D721Med (cell line): ENCODE measurements at places on chromosomes 1 and 21.

DNA sequence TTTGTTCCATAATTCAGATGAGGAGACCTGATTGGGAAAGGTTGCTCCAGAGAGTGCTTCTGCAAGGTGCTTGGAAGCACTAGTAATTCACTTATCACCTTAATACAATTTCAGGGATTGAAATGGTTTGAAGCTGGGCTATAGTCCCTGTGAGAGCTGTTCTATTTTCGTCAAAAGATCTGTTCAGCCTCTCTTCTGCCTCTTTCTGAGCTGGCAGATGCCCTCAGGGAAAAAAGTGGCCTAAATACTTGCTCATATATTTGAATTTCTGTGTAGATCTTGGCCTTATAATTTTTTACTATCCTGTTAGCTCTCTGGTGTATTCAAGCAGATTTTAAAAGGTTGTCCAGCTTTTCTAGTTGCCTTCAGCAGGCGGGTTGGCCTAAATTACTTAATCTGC, 22.3 kb downstream of the C1orf146 start:
- DNase-seq: no peak

- no peak for DNase-seq
These were observed 34.7 kb downstream of the STYXL2 start for GRCh38 chr1:167128261-167129227.

GRCh38 chr1:27009601-27010197, 3.0 kb downstream of the TENT5B start:
- DNase-seq: no peak

DNA sequence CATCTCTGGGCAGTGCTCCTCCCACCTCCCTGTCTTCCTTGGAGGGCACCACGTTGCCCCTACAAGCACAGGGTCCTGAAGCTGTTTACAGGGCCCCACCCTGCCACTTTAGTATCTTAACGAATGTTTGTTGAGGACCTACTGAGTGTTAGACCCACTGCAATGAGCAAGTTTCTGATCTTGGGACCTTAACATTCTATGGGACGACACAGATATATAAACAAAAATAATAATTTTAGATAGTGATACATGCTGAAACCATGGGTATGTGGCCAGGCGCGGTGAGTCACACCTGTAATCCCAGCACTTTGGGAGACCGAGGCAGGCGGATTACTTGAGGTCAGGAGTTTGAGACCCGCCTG, 10.1 kb downstream of the ENTREP3 start:
- no peak for DNase-seq

DNA sequence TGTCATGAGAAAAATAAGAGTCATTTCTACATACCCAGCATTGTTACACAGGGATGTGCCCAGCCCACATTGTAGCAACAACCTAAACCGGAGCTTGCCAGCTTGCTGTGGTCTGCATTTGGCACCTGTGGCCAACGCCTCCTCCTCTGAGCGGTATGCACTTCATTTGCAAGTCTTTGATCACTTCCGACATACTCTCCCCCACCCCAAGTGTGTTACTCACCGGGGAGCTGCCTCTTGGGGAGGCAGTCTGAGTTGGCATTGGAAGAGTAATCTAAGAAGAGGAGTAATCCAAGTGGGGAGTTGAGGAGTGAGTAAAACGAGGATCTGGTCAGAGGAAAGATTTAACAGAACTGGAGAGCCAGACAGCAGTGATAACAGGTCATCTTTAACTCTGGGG, 3.8 kb downstream of the BCL9 start:
- no peak for DNase-seq

GRCh38 chr1:169484101-169484500, 1.6 kb downstream of the SLC19A2 start:
- no peak for DNase-seq

DNA sequence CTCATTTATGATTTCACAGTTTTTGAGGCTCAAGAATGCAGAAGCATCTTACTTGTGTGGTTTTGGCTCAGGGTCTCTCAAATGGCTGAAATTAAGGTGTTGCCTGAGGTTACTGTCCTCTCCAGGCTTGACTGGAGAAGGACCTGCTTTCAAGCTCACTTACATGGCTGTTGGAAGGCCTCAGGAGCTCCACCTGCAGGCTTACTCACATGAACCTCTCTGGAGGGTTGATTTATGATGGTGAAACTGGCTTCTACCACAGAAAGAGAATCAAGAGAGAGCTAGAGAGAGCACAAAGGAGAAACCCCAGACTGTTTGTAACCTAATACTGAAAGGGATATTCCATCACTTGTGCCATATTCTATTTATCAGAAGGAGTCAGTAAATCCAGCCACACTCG, 6.2 kb upstream of the KCNK2 start:
- DNase-seq: no peak

DNA sequence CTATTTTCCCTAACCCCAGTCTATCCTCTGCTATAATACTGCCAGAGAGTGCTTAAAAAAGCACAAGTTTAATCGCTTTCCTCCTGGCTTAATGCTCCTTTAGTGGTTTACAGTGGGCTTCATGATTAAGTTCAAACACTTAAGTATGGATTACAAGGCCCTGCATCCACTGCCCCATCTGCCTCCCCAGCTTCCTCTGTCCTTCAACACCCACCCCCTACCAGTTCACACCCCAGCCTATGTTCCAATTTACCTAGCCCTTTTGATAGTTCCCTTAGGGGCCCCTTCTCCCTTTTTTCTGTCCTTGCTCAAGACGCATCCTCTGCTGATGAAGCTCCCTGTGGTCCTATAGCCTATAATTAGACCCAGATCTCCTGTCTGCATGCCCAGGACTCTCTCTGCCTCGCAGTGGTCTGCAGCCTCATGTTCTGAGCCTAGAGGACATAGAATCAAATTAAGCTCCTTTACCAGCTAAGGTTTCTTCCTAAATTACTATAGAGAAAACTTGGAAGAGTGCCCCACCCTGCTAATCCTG, 212.5 kb downstream of the FGGY start:
- peak; percentile 22 for DNase-seq

GRCh38 chr1:223832637-223832943, 13.2 kb downstream of the TP53BP2 start:
- no peak for DNase-seq
